Activated gamma-delta T cell treated with Interleukin-2 at 50 U/mL for 16 hours (primary cell): ENCODE measurements at places on chromosomes 3 and 15.
A peak's percentile ranks its signal among the peaks of the same experiment; 100 is the strongest.

GRCh38 chr3:150771600-150771999, 8.6 kb upstream of the SIAH2 start:
- DNase-seq, result no peak

DNA sequence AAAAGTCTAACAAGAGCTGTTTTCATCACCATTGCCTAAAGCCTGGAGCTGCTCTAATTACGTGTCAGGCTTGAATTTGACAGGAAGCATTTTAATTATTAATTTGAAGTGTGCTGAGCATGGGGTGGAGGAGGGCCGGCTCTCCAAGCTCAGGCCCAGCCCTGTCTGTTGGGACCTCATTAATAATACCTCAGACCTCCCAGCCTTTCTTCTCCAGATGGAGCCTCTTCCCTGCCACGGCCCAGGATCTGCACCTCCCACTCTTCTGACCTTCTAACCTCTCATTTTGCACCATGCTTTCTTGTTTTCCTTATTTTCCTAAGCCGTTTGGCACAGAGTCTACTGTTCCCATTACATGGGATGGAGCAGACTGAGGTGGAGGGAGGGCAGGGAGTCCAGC, 30.0 kb downstream of the INSYN1 start:
- no peak for DNase-seq

- DNase-seq, result no peak
These were observed 565.0 kb downstream of the MAGI1 start for GRCh38 chr3:65473736-65474135.

- DNase-seq, result no peak
These were observed 28.6 kb upstream of the THRB start for GRCh38 chr3:24523215-24523614.

DNA sequence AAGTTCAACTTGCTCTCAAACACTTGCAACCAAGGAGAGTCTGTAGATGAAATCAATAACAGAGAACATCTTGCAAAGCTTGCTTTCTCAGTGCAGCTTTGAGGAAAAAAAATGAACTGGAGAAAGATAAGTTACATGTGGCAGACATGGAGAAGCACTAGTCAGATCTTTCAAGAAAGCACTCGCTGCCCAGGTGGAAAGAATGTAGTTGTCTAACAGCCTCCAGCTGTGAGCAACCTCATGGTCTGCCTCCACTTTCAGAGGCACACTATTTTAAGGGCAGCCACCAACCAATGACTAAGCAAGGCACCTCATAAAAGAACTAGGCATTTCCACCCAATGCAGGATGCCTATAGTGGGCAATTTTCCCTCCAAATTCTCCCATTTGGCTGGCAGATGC, 125.4 kb upstream of the CPNE4 start:
- DNase-seq, result no peak

GRCh38 chr15:58572521-58572920, 140.7 kb downstream of the LIPC start:
- no peak for DNase-seq

DNA sequence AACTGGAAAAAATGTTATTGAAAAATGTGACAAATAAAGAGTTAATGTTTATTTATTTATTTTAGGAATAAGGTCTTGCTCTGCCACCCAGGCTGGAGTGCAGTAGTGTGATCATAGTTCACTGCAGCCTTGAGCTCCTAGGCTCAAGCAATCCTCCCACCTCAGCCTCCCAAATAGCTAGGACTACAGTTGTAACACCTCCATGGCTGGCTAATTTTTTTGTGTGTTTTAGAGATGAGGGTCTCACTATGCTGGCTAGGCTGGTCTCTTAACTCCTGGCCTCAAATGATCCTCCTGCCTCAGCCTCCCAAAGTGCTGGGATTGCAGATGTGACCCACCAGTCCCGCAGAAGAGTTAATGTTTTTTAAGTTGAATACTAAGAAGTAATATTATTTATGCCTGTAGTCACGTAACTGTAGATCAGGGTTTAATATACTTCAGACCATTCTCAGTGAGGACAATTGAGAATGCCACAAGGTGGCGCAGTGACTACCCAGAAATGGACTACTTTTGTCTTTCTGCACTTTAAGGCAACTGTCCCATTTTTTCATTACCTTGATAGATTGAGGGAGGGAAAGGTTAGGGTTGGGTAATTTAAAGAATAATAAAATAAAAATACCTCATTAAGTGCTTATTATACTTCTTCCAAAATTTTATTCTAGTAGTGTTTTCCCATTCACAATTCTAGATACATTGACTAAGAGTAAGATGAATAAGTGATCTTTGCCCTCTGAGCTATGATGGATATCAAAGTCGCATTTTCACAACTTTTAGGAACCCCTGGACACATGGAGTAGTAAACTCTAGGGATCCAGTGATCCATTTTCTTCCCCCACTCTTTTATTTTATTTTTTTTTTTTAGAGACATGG, 6.0 kb downstream of the MUC13 start:
- DNase-seq, result peak; percentile 56

DNA sequence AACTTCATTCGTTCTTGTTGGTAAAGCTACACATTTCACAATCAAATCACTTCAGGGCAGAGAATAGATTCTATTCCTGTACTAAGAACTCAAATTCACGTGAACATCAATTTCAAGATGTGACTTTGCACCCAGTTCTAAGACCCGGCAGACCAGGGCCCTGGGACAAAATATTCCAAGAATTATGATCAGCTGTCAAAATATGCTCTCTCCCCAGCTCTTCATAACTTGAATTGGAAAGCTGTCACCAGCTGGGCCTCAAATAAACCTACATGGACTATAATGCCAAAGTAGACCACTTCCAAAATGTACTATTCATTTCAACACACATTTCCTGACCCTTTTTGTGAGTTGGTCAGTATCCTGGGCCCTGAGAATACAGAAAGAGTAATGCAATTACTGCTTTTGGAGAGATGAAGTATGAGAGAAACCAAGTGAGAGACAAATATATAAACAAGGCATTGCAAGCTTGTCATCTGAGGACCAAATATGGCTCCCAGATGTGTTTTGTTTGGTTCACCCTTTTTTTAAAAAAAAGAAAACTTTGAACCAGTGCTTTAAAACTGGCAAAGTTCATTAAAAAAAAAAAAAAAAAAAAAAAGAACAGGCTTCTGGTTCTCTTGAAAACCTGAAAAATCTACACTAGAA, 14.9 kb downstream of the MAGI1 start:
- no peak for DNase-seq

GRCh38 chr3:126515066-126515706, 2.4 kb downstream of the UROC1 start:
- DNase-seq, result no peak

DNA sequence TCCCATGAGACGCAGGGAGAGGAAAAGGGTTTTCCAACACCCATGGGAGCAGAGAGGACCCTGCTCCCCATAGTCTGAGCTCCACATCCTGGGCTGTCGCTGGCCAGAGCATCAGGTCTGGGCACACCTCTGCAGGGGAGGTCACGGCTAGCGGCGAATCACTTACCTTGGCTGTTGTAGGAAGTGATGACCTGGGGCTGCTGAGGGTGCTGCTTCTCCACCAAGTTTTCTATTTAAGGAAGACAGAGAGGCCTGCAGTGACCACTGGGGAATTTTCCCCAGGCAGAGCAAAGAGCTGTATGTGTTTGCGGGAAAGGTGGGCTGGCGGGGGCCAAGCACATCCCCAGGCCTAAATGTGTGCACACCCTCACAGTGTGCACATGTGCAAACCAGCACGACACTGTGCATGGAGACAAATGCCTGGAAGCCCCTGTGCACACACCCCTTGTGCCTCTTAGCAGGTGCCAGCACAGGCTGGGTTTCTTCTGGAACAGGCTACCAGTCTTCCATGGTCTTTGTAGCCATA, 7.6 kb downstream of the KY start:
- no peak for DNase-seq

GRCh38 chr15:50358845-50359244, 3.8 kb upstream of the GABPB1 start:
- peak; percentile 4 for DNase-seq

DNA sequence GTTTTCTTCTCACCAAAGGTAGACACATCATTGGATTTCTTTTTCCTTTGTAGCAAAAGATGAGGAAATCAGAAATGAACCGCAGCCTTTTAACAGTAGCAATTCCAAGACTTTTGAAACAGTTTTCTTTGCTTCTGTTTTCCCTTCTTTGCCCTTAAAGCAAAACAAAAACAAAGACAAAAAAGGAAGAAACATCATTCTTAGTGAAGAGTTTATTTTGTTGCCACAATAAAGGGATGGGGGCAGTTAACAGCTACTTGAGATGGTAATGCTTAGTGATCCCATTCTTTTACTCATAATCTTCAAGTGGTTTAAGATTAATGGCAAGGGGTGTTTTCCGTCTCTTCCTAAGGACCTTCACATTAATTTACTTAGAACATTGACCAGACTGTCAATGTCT, 218.8 kb downstream of the MEIS2 start:
- no peak for DNase-seq

DNA sequence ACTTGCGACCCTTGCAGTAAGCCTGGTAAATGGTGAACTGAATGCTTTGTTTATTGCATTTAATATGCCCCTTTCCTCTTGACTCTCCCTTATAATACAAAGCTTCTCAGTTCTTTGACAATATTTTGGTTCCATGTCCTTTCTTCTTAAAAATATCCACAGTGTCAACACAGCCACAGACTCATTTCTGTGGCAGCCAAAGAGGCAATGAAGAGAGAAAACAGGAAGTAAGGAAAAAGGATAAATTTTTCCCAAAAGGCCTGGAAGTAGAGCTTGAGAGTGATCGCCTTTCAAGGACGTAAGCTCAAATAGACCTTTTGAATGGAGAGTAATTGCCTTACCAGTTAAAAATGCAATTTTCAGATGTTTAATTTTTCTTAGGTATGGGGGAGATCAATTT, 59.4 kb downstream of the PEX5L start:
- no peak for DNase-seq

DNA sequence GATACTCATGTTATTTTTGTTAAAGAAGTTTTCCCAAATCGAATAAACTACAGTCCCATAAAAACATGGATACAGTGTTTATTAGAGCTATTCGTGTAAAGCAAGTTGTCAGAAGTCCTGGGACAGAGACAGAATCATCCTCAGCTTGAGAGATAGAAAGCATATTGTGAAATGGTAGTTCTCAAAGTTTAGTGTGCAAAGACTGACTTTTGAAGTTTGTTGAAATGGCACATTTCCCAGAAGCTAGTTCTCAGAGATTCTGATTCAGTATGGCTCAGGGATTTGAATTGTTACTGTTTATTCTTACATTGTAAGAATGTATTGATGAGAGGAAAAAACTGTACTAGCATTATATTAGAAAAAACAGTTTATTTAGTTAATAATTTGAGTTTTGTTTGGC, 22.1 kb downstream of the GABRR3 start:
- DNase-seq, result no peak

- no peak for DNase-seq
These were observed 2.9 kb downstream of the MYD88 start for GRCh38 chr3:38141173-38141951.

DNA sequence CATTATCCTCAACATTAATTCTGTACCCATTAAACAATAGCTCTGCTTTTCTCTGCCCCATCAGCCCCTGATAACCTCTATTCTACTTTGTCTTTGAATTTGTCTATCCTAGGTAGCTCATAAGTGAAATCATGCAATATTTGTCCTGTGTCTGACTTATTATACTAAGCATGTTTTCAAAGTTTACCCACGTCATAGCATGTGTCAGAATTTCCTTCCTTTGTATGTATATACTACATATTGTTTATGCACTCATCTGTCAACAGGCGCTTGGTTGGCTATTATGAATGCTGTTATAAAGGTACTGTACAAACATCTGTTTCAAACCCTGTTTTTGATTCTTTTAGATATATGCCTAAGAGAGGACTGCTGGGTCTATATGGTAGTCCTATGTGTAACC, 18.2 kb downstream of the CSNK1G1 start:
- DNase-seq, result no peak

- no peak for DNase-seq
These were observed 659.4 kb upstream of the ADAMTS9 start for GRCh38 chr3:65347166-65347565.

GRCh38 chr15:63469190-63469589, 35.2 kb upstream of the USP3 start:
- DNase-seq, result no peak

- DNase-seq, result no peak
These were observed 64.7 kb downstream of the WNT7A start for GRCh38 chr3:13815088-13815683.

- no peak for DNase-seq
These were observed 124.0 kb upstream of the GOLGA6L4 start for GRCh38 chr15:84111575-84111974.

GRCh38 chr3:165491487-165491886, 295.3 kb upstream of the SLITRK3 start:
- no peak for DNase-seq

DNA sequence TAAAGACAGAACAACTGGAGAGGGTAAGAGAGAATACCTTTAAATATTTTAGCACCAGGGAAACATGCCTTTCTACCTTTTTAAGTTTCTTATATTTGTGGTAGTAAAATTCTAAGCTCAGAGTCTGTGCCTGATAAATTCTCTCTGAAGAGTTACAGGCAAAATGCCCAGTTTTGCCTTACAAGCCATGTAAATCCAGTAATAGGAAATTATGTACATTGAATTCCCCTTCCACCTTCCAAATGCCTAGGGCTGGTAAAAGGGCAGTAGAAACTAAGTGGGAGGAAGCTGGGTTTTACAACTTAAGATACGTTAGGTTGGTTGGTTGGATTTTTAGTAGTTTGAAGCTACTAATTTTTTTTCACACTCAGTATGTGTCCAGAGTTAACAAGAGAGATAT, 43.1 kb upstream of the TP63 start:
- no peak for DNase-seq

DNA sequence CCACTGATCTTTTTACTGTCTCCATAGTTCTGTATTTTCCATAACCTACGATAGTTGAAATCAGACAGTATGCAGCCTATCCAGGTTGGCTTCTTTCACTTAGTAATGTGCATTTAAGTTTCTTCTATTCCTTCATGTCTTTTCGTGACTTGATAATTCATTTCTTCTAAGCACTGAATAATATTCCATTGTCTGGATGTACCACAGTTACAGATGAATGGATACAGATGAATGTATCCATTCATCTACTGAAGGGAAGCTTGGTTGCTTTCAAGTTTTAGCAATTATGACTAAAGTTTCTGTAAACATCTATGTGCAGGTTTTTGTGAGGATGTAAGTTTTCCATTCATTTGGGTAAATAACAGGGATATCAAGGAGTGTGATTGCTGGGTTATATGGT, 124.8 kb downstream of the NSUN3 start:
- DNase-seq, result no peak
